ENCODE measurements at places on chromosomes 5 and 9.

DNA sequence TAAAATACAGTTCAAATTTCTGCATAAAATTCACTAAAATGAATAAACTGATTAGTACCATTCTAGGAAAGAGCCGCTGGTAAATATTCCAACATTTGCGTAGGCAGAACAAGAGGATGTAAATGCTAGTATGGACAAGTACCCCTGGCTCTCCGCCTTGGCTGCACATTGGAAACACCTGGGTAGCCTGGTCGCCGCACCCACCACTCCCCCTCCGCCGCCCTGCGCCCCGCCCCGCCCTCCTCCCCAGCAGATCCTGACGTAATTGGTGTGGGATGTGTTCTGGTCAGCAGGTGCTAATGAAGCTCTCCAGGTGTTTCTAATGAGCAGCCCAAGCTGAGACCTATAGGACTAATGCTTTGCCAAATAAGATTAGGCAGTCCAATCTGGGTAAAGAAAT, 225.7 kb downstream of the FRMD3 start:
- DNase-seq = no peak

GRCh38 chr5:132905938-132906337, 32.5 kb downstream of the LEAP2 start:
- no peak for DNase-seq

GRCh38 chr5:74336297-74336696, 304.2 kb downstream of the ENC1 start:
- no peak for DNase-seq

DNA sequence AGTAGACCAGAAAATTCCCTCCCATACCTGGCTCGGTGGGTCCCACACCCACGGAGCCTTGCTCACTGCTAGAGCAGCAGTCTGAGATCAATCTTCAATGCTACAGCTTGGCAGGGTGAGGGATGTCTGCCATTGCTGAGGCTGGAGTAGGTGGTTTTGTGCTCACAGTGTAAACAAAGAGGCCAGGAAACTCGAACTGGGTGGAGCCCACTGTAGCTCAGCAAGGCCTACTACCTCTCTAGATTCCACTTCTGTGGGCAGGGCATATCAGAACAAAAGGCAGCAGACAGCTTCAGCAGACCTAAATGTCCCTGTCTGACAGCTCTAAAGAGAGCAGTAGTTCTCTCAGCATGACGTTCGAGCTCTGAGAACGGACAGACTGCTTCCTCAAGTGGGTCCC, 5.6 kb upstream of the GZMA start:
- DNase-seq = no peak

GRCh38 chr9:70347046-70347445, 67.4 kb downstream of the KLF9 start:
- DNase-seq = no peak

DNA sequence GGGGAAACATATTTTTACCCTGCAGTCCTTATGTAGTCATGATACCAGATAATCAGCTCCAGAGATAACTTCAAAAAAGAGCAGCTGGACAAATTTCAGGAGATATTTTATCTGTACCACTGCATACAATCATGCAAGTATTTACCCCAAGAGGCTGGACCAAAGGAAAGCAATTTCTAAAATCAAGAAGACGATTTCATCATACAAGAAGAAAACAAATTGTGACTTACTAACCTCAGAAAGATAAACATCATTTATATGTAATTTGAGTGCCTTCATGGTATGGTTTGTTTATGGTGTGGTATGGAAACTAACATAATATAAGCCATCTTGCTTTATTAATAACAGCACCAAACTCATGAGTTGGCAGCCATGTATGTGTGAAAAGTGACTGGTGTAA, 603.6 kb downstream of the PSAT1 start:
- DNase-seq = no peak

GRCh38 chr9:98869866-98870265, 62.4 kb downstream of the GALNT12 start:
- DNase-seq = no peak

- no peak for DNase-seq
Measured at GRCh38 chr9:131657037-131657377, 82.9 kb downstream of the RAPGEF1 start.

- DNase-seq = no peak
Measured at GRCh38 chr9:29214154-29214689, 1640.9 kb upstream of the C9orf72 start.

- DNase-seq = no peak
Measured at GRCh38 chr5:111277061-111277460, 52.9 kb downstream of the CAMK4 start.

DNA sequence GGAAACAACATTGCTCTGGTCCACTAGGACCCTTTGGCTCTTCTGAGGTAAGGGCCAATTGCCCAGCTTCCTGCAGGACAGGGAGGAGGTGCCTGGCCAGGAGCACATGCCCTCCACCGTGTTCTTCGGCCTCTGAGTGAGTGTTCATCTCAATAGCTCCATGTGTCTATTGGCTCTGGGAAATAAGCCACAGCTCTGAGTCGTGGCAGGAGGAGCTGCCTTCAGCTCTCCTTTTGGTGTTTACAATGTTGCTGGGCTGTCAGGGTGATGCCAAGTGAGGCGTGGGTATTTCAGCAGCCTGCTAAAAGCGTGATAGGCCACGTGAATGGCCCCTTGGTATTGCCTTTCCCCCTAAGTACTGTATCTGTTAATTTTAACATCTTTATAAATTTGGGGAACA, 26.6 kb downstream of the GADD45G start:
- no peak for DNase-seq

GRCh38 chr9:34701023-34701768, 8.7 kb downstream of the CCL21 start:
- no peak for DNase-seq

DNA sequence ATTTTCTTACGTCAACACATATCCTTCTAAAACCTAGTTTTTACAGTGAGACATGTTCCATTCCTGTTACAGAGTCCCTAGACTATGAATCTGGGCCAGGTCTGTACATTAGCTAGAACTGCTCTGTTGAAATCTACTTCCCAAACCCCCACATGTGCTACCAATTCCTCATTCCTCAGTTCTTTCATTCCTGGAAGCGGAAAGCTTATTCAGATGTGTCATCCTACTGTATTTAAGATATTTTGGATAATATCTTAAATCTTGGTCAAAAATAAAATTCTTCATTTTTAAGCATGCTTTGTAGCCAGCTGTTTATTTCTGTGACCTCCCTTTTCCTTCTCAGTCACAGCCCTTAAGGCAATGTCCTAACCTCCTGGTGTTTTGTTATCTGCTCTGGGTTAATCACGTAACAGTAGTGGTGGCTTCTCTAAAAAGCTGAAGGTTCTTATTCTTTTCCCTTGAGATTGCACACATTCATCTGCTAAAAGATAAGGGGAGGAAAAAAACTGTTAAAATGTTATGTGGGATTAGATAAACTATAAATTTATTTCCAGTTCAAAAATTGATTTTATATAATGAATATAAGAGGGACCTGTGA, 35.6 kb downstream of the GLRX start:
- no peak for DNase-seq

DNA sequence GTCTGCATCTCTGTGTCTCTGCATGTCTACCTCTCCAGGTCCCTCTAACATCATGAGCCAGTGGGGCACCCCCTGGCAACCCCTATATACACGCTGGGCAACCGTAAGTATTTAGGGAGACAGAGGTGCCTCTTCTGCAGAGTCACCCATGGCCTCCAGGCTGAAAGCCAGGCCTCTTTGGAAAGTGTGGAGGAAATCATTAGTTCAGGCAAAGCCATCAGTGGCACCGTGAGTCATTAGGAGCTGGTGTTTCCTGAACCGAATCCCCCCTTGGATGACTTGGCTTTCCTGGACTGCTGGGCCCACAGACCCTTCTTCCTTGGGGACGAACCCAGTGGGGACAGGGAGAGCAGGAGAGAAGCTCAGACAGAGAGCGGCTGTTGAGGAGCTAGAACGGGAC, 174.8 kb downstream of the OLFM1 start:
- no peak for DNase-seq

- peak; percentile 40 for DNase-seq
Measured at GRCh38 chr5:65927503-65928321, 1.3 kb downstream of the ERBIN start.

DNA sequence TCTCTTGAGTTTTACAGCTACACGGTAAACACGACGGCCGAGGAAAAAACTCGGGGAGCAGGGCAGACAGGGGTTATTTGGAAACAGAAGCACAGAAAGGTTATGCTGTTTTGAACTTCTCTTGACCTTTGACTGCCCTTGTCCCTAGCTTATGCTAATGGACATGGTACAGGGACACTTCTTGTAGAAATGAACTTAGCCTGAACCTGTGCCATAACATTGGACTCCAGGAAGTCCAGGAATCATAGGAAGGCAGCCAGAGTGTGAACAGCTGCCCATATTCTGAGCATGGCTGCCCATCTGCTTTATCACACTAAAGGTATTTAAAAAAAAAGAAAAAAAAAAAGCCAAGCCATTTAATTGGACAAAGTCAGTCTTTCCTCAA, 46.1 kb downstream of the NR6A1 start:
- DNase-seq = no peak

DNA sequence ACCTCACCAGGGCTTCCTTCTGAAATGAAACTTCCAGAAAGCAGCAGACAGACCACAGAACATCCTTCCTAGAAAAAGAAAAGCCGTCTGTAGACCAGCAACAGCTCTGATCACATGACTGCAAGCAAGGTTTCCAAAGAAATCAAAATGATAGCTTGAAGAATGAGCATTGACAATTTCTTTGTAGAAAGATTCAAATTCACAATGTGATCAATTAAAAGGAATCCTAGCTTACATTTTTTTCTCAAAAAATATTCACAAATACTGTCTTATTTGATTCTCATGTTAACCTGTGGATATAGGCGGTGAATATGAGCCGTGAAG, 144.9 kb downstream of the MTX3 start:
- DNase-seq = no peak

DNA sequence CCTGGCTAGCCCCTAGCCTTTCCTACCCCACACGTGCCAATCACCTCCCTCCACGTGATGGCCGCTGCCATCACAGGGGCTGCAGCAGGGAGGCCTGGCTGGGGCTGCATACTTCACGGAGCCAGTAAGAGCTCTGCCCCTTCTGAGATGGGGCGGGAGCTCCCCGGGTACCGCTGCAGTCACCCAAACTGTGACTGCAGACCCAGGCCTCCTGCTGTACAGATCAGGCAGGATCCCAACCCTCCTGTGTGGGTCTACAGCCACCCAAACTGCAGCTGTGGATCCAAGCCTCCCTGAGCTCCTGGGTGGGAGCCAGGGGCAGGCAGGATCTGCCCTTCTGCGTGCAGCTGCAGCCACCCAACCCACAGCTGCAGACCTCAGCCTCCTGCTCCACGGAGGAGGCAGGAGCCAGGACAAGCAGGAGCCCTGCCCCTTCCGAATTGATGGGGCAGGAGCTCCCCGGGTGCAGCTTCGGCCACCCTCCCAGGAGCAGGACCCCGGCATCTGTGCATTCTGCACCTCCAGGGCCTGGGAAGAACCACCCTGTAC, 3.2 kb upstream of the BTNL9 start:
- no peak for DNase-seq

DNA sequence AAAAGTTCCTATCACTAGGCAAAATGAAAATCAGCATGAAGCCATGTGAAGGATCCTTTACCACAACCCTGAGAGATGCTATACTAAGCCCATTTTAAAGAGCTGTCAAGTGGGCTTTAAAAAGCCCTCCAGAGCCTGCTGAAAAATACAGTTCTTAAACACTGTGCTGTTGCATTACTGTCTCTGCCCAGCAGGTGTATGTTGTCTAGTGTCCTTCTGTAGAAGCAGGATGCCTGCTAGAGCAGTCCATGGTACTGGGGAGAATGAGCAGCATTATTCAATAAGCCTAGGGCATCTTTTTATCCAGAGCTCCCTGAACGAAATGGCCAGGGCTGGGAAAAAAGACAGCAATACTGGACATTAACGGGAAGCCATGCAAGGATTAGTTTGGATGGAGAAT, 126.2 kb upstream of the PLCXD3 start:
- DNase-seq = no peak

DNA sequence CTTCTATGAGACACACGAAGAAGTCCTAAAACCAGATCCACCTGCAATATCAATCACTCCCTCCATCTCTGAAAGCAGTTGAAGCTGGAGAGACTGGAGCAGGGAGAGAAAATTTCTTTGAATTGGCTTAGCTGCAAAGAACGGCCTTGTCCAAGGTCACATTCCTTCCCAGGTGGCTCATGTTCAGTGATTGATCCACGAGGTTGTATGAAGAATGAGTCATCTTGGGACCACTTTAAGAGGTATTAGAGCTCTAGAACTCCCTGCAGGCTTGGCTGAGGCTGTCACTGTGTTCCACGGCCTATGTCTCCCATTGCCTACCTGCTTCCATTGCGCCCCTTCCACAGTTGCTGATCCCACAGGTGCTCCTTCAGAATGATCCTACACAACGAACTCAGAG, 68.2 kb downstream of the HMHB1 start:
- DNase-seq = no peak

DNA sequence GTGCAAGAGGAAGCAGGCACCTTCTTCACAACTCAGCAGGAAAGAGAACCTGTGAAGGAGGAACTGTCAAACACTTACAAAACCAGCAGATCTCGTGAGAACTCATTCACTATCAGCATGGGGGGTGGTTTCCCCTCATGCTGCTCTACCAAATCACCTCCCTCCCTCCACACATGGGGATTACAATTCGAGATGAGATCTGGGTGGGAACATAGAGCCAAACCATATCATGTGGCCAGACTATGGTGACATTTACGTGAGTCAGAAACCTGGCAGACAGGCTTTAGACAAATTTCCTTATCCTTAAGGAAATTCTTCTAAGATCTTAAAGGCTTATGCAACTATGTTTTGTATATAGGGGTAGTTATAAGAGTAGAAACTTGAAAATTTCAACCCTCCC, 8.7 kb upstream of the AOPEP start:
- DNase-seq = no peak

- DNase-seq = no peak
Measured at GRCh38 chr5:100502684-100503083, 32.5 kb upstream of the FAM174A start.

- no peak for DNase-seq
Measured at GRCh38 chr5:157732596-157733262, 1.5 kb downstream of the THG1L start.

GRCh38 chr5:126613941-126614592, 13.3 kb downstream of the PHAX start:
- DNase-seq = no peak

GRCh38 chr9:36319806-36320205, 61.6 kb upstream of the GNE start:
- DNase-seq = no peak

GRCh38 chr9:127384901-127385300, 12.1 kb upstream of the SLC2A8 start:
- DNase-seq = no peak

DNA sequence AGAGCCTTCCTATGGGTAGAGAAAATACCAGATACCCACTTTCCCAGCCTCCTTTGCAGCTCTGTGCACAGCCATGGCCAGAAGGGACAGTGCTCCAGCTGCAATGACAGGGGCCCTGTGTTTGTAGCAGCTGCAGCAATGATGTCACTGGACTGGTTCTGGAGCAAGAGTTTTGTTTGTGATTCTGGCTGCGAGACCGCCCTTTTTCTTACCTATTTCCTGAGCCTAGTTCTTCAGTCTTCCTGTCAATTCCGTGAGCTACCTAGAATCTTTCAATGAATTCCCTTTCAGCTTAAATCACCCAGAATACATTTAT, 10.0 kb upstream of the BOD1 start:
- DNase-seq = no peak

GRCh38 chr5:23614422-23614821, 107.0 kb downstream of the PRDM9 start:
- DNase-seq = no peak

All from KG1 (cell line).